Stimulated activated CD4-positive, alpha-beta T cell treated with anti-CD3 and anti-CD28 coated beads, TNF-alpha, amount 100 ng/mL, for 4 hours (primary cell): ENCODE measurements at places on chromosomes 16 and 17.

DNA sequence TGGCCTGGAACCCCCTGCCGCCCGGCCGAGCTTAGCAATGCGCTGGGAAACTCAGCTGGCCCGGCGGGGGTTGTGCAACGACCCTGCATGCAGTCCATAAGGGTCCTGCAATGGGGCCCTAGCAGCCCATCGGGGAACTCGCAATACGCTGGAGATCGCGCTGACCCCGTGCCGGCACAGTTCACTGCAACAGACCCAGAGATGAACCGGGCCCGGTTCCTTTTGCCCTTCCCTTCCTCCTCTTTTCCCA, 375 bp downstream of the SLC25A11 start:
- no peak for DNase-seq

- DNase-seq, result no peak
Measured at GRCh38 chr16:21703589-21704174, 39.9 kb downstream of the OTOA start.

DNA sequence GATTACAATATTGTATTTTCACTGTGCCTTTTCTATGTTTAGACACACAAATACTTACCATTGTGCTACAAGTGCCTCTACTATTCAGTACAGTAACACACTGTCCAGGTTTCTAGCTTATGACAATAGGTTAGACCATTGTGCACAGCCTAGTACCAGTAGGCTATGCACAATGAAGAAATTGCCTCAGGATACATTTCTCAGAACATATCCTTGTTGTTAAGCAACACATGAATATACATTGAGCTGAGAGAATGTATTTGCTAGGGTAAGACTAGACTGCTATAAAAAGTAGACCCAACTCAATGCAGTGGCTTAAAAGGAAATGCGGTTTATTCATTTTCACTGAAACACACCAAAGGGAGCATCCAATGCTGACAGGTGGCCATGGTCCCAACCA, 285.1 kb downstream of the HS3ST3A1 start:
- DNase-seq, result no peak

DNA sequence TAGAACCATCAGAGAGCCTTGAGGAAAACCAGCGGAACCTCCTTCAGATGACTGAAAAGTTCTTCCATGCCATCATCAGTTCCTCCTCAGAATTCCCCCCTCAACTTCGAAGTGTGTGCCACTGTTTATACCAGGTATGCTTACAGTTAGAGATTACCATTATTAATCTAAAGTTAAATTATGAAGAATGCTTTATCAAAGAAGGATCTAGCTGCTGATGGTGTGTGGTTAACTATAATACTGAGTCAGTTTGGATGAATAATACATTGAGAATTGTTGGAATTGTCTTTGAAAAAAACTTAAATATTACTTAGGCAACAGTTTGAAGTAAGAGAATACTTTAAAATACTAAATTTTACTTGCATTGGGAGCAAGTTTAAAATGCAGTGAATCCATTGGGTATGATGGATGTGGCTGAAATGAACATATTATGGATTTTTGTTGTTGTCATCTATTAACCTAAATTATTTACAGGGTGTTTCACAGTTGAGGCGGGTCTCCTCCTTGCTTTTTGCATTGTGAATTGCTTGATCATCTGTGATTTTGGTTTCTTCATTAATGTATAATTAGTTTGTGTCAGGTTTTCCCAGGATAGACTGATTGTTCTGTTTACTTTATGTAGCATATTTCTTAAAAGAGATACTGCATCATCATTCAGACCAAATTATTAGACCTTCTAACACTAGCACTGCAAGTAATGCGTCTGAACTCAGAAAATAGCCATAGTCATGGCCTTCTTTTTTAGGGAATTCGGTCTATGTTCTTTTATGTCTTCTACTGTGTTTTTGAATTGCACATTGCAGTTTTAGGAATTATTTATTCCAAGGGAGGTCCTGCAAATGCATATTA, 47.8 kb downstream of the OMG start:
- no peak for DNase-seq

DNA sequence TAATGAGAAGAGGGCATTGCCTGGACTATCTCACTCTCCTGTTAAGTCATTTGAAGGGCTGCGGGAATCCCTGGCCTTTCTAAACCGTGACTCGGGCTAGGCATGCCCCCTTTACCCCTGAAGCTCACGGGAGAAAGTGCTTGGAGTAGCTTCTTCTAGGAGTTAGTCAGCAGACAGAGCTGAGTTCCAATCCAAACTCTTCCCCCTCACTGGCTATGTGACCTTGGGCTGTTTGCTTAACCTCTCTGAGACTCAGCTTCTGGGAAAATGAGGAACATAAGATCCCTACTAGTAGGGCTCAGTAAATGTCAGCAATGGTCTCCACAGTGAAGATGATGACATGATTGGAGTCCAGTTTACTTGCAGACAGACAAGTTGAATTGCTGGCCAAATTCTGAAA, 5.7 kb upstream of the B9D1 start:
- DNase-seq, result no peak

- no peak for DNase-seq
Measured at GRCh38 chr17:49557312-49558024, 18.2 kb upstream of the NXPH3 start.
